ENCODE measurements at places on chromosomes 13 and 19.
A peak's percentile ranks its signal among the peaks of the same experiment; 100 is the strongest.

DNA sequence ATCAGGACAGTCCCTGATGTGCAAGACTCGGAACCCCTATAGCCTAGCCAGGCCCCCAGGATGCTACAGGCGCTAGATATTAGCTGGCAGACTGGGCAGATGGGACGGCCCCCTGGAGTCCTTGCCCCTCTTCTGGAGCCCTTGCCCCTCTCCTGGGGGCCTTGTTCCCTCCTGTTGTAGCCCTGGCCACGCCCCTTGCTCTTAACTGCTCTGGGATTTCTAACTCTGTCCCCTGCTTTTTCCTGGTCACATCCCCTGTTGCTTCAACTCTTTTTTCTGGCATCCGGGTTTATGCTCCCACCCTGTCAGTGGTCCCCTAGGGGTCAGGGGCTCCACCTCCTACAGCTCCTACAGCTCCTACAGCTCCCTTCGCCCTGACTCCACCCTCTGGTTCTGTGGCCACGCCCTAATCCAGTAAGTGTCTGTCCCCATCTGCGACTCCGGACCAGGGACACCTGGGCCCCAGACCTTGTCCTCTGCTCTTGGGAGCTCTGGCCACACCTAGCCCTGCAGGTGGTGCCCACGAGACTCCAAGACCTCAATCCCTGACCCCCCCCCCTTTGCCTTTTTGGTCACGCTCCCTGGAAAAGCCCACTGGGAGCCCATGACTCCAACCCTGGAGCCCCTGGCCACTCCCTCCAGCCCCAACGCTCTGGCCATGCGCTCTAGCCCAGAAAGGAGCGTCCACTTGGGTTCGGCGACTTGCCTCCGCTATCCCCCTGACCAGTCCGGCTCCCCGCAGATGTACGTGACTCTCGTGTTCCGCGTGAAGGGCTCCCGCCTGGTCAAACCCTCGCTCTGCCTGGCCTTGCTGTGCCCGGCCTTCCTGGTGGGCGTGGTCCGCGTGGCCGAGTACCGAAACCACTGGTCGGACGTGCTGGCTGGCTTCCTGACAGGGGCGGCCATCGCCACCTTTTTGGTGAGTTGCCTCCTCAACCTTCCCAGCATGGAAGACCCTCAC, 6.8 kb downstream of the PLPPR2 start:
- no peak for DNase-seq

- DNase-seq, result no peak
Measured at GRCh38 chr13:23699271-23699670, 129.1 kb downstream of the TNFRSF19 start.

DNA sequence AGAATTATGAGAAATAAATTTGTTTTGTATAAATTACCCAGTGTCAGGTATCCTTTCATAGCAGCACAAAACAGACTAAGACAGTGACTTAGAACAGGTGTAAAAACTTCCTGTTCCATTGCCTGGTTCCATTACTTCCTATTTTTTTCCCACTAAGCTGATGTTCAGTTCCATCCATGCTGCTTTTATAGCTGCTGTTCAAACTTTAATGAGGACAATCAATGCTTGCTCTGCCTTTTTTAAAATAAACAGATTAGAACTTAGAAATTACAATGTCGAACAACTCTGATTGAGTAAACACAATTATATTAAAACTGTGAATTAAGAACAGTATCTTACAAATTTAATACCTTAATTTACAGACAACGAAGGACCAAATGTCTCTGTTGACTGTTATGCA, 818.9 kb downstream of the OLFM4 start:
- no peak for DNase-seq

DNA sequence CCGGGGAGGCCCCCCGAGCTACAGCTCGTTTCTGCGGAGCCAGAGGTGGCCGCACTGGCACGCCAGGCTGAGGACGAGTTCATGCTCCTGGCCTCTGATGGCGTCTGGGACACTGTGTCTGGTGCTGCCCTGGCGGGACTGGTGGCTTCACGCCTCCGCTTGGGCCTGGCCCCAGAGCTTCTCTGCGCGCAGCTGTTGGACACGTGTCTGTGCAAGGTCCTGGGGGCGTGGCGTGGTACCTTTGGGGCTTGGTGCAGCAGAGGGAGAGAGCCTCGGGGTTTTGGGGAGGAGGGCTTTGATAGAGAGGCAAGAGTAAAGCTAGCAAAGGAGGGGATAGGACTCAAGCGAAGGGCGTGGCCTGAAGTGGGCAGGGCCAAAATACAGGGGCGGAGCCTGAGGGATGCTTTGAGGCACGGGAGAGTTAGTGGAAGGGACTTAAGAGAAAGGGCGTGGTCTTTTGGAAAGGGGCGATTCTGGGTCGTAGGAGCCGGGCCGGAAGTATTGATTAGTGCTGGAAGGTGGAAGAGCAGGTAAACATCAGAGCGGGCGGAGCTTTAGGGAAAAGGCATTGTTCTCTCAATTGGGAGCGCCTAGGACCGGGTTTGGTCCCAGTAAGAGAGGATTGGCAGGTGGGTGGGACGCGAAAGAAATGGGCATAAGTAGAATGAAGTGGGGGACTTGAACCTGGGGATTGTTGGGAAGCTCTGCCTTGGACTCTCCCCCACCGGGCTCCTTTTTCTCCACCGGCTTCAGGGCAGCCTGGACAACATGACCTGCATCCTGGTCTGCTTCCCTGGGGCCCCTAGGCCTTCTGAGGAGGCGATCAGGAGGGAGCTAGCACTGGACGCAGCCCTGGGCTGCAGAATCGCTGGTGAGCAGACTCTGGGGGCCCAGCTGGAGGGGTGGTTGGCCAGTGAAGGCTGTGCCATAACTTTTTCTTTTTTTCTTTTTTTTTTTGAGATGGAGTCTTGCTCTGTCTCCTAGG, 1.2 kb downstream of the PPM1N start:
- no peak for DNase-seq

DNA sequence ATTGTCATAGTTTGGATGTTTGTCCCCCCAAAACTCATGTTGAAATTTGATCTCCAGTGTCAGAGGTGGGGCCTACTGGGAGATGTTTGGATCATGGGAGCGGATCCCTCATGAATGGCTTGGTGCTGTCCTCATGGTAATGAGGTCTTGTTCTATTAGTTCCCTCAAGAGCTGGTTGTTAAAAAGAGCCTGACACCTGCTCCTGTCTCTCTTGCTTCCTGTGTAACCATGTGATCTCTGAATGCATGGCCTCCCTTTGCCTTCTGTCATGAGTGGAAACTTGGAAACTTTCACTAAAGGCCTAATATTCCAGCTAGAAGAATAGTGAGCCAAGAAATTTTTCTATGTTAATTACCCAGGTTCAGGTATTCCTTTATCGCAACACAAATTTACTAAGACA, 311.4 kb upstream of the ATXN8OS start:
- no peak for DNase-seq

GRCh38 chr13:31982540-31982939, 49.0 kb upstream of the FRY start:
- no peak for DNase-seq

- no peak for DNase-seq
Measured at GRCh38 chr13:114054264-114054663, 78.2 kb downstream of the RASA3 start.

DNA sequence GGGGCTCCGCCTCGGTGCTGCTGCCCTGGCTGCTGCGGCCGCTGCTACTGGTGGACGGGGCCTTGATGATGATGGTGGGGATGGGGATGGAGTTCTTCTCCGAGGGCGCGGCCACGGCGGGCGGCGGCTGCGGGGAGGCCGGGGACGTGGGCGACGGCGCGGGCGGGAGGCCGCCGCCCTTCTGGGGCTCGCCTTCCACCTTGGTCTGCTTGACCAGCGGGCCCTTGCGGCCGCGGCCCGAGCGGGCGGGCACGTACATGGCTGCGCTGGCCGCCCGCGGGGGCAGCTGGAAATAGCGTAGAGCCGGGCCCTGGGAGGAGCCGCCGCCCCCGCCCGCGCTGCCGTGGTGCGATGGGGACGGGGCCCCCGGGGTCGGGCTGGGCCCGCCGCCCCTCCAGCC, 19.2 kb downstream of the C19orf81 start:
- no peak for DNase-seq

DNA sequence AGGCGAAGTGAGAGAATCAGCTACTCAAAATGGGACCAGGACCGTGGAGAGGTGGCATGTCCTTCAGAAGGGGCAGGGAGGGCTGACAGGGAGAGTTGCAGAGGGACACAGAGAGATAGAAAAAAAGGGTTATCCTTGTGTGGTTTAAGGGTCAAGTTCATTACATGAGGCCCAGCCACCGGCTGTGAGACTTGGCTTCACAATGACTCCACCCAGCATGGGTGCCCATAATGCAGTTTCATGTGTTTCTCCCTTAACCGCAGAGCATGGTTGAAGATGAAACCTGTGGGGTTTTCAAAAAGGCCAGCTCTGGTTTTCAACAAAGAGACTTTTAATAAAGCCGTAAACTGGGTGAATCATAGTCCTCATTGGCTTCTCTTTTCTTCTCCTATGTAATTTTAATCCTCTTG, 164.6 kb downstream of the KLF5 start:
- DNase-seq, result peak; percentile 60

Measured in T-helper 2 cell (primary cell).